SIG-M5 (cell line): ENCODE measurements at places on chromosomes 13 and 19.

DNA sequence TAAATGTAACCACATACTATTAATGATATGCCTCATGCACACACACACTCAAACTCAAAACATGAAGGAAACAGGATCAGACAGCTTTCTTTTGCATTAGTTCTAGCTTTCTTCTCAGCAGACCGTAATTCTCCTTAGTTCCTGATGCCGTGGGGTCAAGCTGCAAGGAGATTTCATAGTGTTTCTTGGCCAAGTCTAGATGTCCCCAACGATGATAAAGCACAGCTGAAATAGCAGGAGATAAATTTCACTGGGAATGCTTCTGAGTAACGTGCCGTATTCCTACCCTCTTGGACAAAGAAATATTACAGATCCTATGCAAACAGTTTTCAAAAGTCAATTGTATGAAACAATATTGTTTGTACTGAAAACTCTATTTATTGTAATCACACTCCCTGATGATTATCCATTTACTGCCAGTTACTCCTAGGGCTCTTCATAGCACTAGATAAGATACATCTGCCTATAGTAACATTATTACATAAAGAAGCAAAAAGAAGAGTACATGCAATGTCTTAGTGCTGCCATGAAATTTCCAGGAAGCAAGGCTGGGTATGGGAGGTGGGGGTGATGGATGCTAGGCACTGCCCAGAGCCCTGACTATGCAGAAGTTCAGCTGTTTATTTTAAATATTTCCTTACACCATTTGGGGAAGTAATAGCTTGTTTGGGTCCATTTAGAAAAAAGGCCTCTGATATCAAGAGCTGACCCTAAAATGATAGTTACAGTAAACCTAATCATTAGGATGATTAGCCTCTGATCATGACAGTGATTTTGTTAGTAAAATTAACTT, 16.5 kb upstream of the GGACT start:
- no peak for DNase-seq

DNA sequence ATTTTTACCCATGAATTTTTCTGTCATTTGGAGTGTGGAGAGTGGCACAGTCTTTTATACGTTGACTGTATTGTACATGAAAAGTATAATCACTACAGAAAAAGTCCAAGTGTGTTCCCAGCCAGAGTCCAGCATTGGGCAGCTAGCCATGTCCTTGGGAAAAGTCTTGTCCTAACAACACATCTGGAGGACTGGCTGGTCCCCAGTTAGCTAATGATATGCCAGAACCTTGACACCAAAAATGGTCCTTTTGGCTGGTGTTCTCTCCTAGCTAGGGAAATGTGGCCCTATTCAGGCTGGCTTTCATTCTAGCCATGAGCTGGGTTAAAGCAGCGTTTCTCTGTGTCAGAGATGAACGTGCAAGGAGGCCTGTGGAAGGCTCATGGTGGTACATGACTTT, 98.9 kb downstream of the ESD start:
- DNase-seq: no peak

GRCh38 chr13:40172878-40173277, 493.6 kb downstream of the FOXO1 start:
- no peak for DNase-seq

DNA sequence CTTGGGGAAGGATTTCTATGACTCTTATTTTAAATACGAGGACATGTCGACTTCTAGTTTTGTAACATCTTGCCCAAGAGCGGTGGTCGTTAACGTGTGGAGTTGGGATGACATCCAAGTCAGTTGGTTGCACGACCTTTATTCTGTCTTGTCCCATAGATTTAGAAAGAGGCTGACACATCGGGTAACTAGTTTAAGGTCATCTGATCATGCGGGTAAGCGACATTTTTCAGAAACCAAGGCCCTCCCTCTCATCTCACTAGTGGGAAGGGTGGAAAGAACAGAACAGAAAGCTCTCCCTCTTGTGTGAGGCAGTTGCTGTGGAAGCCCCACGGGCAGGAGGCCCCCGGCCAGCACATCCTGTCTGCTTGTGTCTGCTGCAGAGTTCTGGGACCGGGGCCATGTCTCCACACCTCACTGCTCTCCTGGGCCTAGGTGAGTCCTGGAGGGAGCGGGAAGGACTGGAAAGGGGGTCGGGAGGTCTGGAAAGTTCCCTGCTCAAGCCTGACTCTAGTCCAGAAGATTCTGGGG, at the start of gene LAIR2:
Gene LAIR2, plus strand, starts transcription at position 314 of the 531 bp plus-strand sequence. Its CDS starts 88 bp downstream, at position 402.
- DNase-seq: no peak

- DNase-seq: no peak
These were observed 16.9 kb upstream of the DNMT1 start for GRCh38 chr19:10211691-10212090.

DNA sequence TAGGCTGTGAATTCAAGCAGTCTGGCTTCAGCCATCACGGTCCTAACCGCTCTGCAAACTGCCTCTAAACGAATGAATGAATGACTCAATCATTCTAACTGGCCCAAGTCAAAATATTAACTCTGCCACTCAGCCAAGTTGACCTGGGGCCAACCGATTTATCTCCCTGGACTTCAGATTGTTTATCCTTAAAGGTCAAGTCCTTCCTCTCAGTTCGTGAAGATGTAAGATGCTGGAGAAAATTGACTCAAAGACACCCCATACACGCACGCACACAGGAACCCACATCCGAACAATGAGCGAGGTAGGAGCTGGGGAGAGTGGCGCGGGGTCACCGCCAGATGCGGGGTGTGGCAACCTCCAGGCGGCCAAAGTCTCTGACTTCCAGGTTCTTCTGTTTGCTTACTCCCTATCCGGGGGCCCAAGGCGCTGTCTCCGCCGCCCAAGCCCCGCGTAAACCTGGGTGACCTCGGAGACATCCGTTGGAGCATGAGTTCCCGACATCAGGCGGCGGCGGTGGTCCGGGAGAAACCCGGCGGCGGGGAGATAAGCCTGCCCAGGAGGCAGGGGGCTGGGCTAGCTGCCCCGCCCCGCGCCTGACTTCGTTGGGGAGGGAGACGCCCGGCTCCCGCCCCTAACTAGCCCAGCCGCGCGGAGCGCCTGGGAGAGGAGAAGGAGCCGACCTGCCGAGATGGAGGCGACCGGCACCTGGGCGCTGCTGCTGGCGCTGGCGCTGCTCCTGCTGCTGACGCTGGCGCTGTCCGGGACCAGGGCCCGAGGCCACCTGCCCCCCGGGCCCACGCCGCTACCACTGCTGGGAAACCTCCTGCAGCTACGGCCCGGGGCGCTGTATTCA, at the start of gene CYP2S1:
Gene CYP2S1, plus strand, starts transcription at position 646 of the 856 bp plus-strand sequence. Its CDS starts 46 bp downstream, at position 692.
- DNase-seq: no peak

DNA sequence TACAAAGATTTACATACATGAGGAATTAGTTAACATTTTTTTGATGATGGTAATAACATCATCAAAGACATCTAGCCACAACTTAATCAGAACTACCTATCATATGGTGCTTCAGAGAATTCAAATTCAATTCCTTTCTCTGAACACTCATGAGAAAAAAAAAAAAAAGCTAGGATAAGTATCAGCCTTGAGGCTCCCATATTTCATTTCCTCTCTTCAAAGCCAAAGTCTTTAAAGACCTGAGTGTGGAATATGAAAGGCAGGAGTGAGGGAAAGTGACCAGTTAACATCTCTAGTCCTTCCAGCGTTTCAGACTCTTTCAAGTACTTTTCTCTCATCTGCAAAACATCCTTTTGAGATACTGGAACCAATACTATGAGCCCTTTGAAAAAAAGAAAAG, 137.5 kb downstream of the DCLK1 start:
- DNase-seq: no peak

DNA sequence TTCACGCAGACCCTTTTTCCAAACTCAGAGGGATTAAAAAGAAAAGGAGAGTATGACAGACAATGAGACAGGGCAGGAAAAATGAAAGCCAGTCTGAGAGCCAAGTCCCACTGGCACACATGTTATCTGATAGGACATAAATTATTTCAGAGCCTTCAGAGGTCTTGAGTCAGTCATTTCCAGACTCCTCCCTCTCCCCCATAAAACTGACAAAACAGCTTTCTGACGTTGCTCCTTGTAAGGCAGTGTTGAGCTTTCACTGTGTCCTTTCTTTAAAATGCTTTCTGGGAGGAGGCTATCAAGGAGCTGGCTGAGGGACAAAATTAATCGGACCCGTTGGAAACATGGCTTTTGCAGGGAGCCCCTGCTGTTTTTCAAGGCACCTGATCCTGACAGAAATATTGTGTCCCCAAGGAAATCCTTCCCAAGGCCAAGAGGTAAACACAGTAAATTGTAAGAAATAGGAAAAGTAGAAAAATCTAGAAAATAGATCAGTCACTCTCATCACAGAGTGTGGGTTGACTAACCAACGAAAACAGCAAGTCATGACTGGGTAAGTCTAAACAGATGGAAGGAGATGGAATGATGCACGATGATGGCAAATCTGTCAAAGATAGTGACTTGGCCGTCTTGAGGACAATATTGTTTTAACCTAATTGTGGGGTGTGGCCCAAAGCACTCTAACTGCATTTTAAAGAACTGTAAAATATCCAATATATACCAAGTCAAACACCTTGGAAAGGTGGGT, 89.7 kb downstream of the DCT start:
- no peak for DNase-seq
